ENCODE measurements at places on chromosomes 13 and 19.

DNA sequence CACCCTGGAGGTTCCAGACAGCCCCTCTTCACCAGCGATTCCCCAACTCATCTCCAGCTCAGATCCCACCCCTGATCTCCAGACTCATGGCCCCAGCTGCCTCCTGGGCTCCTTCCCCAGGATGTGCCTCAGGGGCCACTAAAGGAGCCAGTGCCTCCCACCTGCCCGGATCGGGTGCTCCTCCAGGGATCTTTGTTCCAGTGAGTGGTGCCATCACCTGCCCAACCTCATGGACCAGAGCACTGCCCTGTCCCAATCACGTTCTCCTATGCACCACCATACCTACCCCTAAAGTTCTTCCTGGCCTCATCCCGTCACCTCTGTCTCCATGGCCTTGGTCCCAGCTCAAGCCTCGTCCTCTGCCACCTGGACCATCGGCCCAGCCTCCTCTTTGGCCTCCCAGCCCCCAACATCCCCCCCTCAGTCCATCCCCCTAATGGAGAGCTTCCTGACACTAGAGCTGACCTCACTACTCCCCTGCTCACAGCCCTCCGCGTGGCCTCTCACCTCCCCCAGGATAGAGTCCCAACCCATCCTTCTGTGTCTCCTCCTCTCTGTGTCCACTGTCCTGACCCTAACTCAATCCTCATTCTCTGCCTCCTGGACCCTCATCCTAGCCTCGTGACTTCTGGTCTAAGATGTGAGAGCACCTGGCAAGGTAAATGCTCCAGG is 8.8 kb upstream of the GARIN5A start:
- no peak for DNase-seq

GRCh38 chr13:49110122-49110912 is 109.8 kb upstream of the MLNR start:
- DNase-seq: no peak

- DNase-seq: no peak
Measured at GRCh38 chr13:48873081-48873480, 102.6 kb upstream of the FNDC3A start.

DNA sequence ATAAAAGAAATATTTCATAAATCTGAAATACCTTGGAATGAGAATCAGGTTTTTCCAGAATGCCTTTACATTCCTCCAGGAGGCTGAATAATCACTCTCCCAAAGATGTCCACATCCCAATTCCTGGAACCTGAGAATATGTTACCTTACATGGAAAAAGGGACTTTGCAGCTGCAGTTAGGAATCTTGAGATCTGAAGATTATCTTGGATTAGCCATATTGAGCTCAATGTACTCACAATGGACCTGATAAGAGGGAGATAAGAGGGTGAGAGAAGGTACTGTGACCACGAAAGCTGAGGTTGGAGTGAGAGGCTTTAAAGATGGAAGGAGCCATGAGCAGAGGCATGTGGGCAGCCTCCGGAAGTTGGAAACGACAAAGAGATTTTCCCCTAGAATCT is 36.8 kb upstream of the MBNL2 start:
- DNase-seq: no peak

- no peak for DNase-seq
Measured at GRCh38 chr13:45847554-45848224, 3.9 kb downstream of the SIAH3 start.

Measured in amygdala (tissue), 56 donors.